ENCODE measurements at places on chromosomes 1 and 21.

GRCh38 chr21:26070822-26071425 lies 99.6 kb downstream of the APP start:
- no peak for DNase-seq

GRCh38 chr1:232225336-232226131 lies 404.4 kb downstream of the SIPA1L2 start:
- DNase-seq: no peak

GRCh38 chr1:37776946-37777516 lies 12.1 kb upstream of the EPHA10 start:
- DNase-seq: no peak

DNA sequence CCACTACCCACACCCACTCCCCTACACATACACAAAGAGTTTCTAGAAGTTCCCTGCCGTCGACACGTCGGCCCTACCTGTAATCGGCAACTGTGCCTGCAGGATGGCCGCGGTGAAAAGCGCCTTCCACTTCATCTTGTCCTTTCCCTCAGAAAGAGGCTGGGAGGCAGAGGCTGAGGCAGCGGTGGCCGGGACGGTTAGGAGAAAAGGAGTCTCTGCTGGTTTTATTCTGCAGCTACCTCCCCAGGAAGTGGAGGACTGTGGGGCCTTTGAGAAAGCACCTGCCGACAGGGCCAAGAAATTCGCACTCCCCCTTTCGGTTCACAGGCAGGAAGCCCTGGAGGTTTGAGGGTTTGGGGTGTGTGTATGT lies at the start of gene CD247:
Gene CD247 (minus strand): TSS at position 199 of the 370 bp plus-strand sequence. CDS start 64 bp downstream, at position 135.
- DNase-seq: no peak

- no peak for DNase-seq
Measured at GRCh38 chr1:203557390-203557789, 63.4 kb downstream of the OPTC start.

DNA sequence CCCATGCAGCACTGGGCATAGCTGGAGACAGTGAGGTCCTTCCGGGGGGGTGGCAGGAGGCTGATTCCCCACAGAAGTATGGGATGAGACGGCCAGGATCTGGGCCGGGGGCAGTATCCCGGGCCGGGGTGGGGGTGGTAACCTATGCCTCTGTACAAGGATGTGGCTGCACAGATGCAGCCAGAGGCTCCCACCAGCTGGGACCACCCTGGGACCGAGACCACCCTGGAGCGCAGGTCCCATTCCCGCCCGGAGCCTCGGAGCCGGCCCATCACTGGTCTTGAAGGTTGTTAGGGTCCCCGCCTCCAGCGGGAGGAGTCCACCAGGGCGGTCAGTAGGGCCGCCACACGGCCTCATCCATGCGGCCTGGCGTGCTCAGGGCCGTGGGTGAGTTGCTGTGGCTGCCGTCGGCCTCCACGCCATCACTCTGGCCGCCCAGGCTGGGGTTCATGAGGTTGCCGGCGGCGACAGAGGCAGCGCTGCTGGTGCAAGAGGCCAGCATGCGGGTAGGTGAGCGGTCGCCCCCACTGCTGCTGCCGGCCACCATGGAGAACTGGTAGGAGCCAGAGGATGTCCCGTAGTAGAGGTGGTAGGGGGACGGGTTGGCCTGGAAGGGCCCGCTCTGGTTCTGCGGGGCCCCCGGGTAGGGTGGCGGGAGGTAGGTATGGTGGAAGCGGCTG lies 28.1 kb downstream of the RUNX3 start:
- DNase-seq: no peak

DNA sequence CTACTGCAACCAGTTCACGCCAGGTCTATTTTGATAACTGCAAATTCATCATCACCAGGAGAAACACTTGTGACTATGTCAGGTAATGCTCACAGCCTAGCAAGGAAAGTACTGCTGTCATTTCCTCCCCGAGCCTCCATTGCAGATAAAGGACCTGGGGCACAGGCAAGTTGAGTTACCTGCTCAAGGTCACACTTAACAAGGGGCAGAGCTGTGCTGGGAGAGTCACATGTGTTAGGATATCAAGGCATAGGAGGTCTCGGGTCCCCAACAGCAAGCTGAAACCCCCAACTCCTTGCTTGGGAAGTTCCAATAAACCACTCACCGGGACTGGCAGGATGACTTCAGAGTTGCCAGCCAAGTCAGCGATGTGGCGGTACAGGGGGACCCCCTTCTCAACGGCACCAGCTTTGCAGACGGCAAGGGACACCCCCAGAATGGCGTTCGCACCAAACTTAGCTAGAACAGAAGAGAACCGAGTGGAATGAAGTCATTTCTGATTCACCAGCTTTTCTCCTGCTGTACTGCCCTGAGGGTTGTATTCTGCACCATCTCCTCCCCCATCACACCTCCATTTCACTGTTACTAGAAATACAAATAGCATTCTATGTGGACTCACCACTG lies 11.6 kb downstream of the ENO1 start:
- no peak for DNase-seq

- DNase-seq: no peak
Measured at GRCh38 chr1:157178490-157178889, 40.3 kb upstream of the ETV3 start.

GRCh38 chr1:85296980-85297379 lies 20.5 kb upstream of the BCL10 start:
- DNase-seq: no peak

DNA sequence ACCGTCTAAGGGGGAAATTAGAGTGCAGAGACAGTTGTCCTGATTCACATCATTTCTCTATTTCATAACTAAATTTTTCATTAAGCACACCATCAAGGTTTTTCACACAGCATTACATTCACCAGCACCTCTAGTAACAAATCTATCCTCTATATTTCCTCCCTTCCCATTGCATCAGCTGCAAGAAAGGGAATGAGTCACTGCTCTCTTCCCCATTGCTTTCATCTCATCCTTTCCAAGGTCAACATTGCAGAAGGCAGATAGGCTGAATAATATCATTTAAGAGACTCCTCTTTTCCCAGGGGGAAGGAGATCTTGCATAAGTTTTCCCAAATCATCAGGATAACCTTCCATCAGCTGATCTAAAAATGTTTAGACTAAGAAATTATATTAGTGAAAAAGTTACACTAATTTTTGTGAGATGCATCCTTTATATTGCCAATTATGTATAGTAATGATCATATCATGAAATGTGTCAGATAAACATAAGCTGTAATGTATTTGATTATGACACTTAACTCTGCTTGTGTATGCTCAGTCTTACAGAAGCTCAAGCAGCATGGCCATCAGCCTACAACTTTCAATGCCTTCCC lies 4.3 kb downstream of the INTS7 start:
- no peak for DNase-seq

DNA sequence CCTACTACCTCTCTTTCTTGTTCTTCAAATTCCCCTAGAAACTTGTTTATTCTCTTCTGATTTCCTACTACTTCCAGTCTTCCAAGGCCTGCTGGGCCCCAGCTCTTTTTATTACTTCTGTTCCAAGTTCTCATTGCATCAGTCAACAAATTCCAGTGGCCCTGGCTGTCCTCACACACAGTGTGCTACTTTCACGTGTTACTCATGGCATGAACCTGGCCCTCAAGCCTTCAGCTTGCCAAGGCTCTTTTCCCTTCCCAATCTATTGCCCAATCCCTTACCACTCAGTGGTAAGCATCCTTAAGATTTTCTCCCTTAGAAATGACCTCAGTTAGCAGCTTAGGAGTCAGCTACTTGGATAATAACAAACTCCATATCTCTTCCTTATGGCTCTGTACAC lies 613.5 kb downstream of the LMO4 start:
- DNase-seq: no peak

DNA sequence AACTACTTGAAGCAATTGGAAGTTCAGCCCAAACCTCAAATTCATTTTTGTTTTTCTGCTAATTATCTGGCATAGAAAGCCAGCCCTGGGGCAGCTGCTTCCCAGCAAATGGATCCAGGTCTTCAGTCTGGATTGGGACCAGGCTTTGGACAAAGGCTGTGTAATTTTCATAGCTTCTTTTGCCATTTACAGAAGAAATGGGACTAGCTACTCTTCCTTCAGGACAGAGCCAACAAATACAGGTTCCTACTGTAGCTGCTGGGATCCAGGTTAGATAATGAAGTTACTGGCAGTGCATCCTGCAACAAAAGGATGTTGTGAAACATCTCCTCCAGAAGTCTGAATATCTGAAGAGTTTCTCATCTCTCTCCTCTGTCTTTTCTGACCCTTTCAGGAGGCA lies 171.5 kb upstream of the CAMK1G start:
- DNase-seq: no peak

GRCh38 chr21:44378646-44379514 lies 25.5 kb downstream of the TRPM2 start:
- DNase-seq: no peak

DNA sequence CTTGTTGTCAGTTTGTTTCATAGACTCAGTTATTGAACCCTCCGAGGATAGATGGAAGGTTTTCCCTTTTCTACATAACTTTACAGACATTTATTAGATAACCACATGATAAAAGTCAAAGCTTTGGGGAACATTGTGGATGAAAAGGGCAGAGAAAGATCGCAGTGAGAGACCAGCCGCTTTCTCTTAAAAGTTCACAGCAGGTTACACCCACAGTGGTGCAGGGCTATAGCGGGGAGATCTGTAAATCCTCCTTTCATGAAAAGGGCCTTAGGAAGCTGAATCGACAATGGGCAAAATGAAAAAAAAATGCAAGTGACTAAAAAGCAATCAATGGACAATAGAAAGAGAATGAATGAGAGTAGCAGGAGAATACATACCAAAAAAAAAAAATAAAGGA lies 218.6 kb downstream of the GRIK1 start:
- no peak for DNase-seq

GRCh38 chr1:61081686-61082310 lies 563 bp upstream of the NFIA start:
- DNase-seq: no peak

DNA sequence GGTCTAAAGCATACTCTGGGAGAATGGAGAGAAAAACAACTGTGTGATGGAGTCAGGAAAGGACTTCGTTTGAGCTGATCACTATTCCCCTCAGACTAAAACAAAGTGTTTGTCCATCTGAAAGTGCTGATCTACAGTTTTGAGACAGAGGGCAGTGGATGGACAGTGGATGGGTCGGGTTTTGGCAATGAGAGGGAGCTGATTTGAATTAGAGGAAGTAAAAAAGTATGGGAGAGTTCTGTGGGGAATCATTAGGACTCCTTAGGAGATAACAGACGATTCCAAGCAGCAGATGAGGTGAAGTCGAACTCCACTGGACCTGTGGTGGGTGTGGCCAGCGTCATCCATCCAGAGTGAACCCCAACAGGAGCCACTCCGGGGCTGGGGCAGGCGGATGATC lies 62.3 kb downstream of the PTGS2 start:
- no peak for DNase-seq

DNA sequence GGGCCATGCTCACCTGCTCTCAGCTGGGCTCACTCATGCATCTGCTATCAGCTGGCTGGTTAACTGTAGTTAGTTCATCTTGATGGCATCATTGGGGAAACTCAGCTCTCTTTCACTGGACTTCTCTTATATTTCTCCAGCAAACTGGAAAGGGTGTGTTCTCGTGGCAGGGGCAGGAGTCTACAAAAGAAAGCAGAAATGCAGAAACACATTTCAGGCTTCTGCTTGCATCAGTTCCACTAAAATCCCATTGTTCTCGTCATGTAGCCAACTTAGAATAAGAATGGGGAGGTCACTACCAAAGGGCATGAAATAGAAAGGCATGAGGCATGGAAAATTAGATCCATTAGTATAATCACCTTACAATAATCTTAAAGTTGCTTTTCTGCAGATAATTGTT lies 207.3 kb downstream of the NRIP1 start:
- DNase-seq: no peak

GRCh38 chr21:28216976-28217523 lies 775.6 kb downstream of the LTN1 start:
- DNase-seq: no peak

GRCh38 chr1:10897981-10898728 lies 101.7 kb upstream of the CASZ1 start:
- no peak for DNase-seq

- DNase-seq: no peak
Measured at GRCh38 chr1:99374109-99374508, 109.8 kb downstream of the PLPPR4 start.

DNA sequence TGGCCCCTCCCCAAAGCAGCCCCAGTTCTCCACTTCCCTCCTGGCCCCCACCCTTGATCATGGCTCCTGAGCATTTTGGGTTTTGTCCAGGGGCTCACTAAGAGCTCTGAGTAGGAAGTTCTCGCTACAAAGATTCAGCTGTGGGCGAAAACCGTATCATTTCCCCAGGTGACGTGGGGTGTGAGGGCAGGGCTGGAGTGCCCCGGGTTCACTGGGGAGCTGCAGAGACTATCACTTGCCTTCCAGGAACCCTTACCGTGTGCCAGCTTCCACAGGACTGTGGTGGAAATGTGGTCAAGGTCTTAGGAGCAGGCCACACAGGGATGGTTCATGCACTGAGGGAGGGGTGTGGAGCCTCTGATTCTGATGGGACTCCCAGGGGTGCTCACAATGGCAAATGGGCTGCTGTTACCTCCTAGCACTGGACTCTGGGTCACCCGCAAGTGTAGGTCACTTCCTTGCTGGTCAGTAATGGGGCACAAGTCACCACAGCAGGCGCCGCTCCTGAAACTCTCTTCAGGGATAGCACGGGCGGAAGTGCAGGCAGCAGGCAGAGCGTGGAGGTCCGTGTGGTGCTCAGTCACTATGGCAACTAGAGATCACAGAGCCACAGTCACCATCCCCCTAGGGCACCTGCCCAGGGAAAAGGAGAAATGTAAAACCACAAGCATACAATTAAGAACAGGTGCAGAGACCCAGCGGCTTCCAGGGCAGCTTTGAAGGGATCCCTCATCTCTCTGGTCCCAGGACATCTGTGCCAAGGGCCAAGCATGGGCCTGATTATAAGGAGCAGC lies 35.4 kb downstream of the RSPH1 start:
- no peak for DNase-seq

DNA sequence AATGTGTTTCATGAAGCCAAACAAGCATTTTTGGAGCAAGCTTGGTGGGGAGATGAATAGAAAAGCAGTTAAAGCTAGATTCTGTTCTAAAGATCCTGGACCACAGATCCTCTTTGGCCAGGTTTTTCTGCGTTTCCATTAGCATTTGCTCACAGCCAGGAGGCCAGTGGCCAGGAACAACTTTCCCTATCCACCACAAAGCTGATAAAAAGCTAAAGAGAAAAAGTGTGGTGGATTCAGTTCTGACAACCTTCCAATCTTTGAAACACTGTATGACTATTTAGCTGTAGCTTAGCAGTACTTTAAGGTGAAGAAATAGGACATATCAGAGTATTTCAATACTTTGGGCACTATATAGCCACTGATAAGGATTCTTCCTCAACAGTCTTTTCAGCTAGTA lies 3.0 kb upstream of the NEK7 start:
- no peak for DNase-seq

GRCh38 chr1:179889589-179889988 lies 7.5 kb downstream of the TOR1AIP1 start:
- no peak for DNase-seq

DNA sequence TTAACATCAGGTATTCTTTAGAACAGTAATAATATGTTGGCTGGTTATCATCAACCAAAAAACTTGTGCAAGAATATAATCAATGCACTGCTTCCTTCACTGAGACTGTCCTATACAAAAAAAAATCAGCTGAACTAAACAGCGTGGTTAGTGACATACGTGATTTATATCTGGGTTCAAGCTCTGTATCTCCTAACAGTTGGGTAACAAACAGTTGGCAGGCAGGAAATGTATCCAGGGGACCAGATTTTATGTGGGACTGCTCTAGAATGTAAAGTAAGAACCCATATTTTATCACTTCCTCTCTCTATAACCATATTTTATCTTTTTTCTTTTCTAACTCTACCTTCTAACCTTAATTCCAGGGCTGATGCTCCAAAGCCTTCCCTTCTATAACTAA lies 8.0 kb downstream of the ACBD6 start:
- DNase-seq: no peak

Measured in cortex of kidney (tissue), 1 donor.